ENCODE measurements at places on chromosomes 2 and 18. TPM values are rescaled to one million over a fixed set of nuclear protein-coding genes. Genes with fewer than 3 reads are reported as not detected.
A peak's percentile ranks its signal among the peaks of the same experiment; 100 is the strongest.

Gene LRRTM1
- total RNA-seq: not detected

Gene FN1
- 228 TPM for total RNA-seq

- DNase-seq: peak; percentile 49
These were observed 2.1 kb downstream of the HK2 start for GRCh38 chr2:74835831-74836674.

DNA sequence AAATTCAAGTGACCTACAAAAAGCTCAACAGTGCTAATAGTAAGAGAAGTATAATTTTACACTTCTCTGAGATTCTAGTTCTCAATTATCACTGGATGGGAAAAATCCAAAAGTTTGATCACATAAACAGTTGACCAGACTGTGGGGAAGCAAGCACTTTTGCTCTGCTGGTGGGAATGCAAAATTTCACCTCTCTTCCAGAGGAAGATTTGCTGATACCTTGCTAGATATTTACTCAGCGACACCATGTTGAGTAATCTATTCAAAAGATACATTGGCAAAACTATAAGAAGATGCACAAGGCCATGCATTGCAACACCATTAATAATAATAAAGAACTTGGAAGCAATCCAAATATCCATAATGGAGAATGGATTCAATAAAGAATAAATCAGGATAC lies 204.4 kb downstream of the MREG start:
- no peak for DNase-seq

DNA sequence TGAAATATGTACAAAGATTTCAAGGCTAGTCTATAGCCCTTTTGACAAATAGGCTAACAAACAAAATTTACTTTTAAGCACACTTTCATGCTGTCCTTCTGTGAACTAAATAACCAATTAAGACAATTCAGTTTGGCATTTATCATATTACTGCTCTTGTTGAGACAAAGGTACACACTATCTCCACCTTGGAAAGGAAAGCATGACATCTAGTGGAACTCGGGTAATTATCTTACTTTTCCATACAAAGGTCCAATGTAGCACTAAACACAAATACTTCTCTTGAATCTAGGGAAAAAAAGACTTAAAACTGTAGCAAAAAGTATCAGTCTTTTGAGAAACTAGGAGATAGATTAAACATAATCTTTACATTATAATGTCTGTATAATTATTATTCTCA lies 125.0 kb upstream of the CD226 start:
- DNase-seq: no peak
